NCI-H2107 (cell line): ENCODE measurements at places on chromosomes 1 and 21.

GRCh38 chr1:158255656-158256055, 1.4 kb downstream of the CD1A start:
- no peak for DNase-seq

DNA sequence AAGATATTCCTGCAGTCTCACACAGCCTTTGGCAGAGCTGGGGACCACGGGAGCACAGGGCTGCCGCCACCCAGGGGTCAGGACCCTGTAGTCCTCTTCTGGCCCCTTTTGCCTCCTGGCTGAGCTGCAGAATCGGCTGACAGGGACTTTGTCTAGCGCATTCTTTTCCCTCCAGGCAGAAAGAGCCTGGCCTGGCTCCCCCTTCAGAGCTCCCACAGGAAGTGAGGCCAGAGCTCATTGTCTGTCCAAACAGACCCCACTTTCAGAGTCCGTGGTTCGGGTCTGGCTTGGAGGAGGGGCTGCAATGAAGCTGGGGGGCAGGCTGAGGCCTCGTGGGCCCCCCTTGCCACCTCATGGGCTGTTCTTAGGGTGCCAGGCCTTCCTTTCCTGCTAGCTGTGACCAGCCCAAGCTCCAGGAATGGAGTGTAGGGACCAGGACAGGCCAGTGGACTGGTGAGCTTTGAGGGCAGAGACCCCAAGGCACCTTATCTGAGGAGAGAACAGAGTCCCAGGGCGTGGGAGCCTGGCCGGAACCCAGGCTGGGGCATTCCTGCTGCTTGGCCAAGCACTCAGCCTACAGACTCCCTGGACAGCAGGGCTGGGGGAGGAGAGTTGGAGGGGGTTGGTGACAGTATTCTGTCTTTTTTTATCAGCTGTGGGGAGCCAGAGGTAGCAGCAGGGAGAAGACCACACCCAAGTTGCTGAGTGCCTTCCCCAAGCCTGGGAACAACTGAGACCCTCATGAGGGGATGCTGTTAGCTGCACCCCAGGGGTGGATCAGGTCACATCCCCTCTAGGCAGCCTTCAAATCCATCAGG, 4.7 kb downstream of the CELSR2 start:
- DNase-seq = no peak

DNA sequence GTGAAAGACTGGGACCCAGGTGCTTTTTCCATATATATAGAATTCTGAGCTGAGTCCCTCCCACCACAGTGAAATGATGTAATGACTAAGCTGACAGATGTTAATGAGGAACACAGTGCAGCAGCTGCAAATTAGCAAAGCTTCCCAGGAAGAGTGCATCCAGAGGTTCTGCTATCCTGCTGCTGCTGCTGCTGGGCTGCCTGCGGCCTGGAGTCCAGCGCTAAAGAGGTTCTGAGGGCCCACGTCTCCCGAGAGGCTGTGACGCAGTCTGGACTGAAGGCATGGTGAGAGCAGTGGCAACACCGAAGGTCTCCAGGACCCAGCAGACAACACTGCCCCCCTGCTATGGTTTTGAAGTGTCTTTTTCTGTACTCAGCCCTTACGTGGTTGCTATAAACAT, 63.9 kb downstream of the URB2 start:
- no peak for DNase-seq

- DNase-seq = no peak
These were observed 109.6 kb downstream of the S1PR1 start for GRCh38 chr1:101346419-101346818.

GRCh38 chr1:84247425-84248220, 53.9 kb upstream of the SAMD13 start:
- no peak for DNase-seq

DNA sequence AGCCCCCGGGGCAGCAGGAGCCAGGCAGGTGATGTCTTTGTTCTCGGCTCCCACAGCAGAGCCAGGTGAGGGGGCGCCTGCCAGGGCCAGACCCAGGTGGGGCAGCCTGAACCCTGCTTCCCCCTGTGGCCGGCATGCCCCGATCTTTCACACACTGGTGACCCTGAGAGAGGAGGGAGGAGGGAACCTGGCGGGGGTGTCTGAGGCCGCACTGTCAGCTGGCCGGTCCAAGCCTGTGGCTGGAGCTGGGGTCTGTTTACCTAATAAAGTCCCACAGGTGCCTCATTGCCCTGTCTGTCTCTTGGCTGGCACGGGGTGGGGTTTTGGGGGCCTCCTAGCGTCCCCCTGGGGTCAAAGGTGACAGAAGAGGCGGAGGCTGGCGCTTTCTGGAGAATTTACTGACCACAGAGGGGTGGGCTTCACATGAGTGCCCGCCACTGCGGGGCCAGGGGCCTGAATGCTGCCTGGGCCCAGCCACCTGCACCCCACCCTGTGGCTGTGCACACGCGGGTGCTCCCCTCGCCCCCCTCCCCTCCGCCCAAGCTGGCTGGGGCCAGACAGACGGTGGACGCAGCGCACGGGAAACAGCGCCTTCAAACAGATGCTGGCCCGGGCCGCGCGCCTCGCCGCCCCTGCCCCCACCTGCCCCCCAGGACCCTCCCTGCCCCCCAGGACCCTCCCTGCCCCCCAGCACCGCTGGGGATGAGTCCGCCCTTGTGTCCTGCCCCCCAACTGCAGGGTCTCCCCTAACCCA, 5.8 kb downstream of the TMEM240 start:
- DNase-seq = no peak

- no peak for DNase-seq
These were observed 12.7 kb upstream of the DYNLT5 start for GRCh38 chr1:66739401-66740157.

DNA sequence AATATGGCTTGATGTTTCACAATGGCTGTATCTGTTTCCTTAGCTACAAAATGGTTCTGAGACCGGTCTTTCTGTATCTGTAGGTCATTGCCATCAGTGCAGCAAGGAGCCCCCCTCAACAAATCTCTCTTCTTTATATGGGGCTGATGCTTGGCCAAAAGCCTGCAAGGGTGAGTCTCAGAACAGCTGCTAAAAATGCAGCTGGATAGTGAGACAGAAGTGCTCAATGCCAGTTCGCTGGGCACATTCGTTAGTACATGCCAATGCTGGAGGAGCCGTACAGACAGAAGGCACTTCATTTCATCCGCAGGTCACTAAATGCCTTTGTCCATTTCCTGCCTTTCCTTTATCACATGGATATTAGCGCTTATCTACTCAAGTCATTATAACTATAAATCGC, 67.3 kb downstream of the RUNX1 start:
- DNase-seq = no peak

- no peak for DNase-seq
These were observed 22.2 kb upstream of the TMEM200B start for GRCh38 chr1:29145739-29146437.

DNA sequence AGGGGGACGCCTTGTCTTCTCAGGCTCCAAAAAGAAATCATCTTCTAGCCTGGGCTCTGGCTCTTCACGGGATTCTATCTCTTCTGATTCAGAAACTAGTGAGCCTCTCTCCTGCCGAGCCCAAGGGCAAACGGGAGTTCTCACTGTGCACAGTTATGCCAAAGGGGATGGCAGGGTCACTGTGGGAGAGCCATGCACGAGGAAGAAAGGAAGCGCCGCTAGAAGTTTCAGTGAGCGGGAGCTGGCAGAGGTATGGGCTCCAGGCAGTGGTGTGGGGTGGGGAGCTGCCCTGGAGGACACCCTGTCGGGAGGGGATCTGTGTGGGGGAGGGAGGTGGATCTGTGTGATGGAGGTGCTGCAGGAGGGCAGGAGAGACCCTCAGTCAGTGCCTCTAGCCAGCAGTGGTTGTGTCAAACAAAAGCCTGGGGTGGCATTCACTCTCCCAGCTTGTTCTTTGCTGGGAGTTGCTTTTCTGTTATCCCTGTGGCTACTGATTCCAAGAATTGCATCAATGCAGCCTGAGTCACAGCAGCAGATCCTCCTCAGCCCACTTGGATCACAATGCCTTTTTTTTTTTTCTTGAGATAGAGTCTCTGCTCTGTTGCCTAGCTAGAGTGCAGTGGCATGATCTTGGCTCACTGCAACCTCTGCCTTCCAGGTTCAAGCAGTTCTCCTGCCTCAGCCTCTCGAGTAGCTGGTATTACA, 21.8 kb downstream of the KDM4A start:
- DNase-seq = no peak

- DNase-seq = no peak
These were observed 12.4 kb downstream of the RIPK4 start for GRCh38 chr21:41754479-41754891.

DNA sequence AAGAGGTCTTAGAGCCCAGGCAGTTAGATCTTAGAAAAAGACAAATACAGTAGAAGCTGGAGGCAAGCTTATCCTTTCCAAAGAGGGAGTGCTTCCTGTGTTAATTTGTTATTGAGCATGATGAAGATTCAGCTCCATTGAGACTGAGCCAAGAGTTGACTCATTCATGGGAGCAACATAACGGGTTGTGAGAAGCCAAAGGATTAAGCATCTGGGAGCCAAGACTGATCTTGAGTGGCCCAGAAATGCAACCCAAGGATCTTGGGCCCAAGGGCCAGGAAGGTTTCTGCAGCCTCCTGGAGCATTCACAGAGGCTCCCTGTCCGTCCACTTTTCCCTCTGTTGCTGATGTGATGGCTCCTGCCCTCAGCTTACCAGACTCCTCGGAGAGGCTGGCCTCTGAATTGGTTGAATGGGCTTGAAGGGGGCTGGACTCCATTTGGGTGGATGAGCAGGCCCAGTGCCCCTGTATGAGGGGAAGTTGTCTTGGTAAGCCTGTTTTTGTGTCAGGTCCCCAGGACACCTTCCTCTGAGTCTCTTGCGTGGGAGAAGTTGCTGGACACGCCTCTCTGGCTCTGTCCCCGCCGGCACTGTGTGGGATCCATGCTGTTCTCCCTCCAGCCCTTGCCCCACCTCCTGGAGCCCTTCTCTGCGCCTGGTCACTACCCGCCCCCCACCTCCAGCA, 42.4 kb downstream of the PDE9A start:
- DNase-seq = no peak

DNA sequence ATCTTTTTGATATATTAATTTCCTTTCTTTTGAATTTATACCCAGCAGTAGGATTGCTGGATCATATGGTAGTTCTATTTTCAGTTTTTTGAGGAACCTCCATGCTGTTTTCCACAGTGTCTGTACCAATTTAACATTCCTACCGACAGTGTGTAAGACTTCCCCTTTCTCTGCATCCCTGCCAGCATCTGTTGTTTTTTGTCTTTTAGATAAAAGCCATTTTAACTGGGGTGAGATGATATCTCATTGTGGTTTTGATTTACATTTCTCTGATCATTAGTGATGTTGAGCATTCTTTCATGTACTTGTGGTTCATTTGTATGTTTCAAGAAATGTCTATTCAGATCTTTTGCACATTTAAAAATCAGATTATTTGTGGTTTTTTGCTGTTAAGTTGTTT, 62.4 kb upstream of the STUM start:
- no peak for DNase-seq

GRCh38 chr1:43272576-43273571, 3.1 kb downstream of the TMEM125 start:
- DNase-seq = no peak

- DNase-seq = no peak
These were observed 320.1 kb downstream of the TGFB2 start for GRCh38 chr1:218665221-218665620.

DNA sequence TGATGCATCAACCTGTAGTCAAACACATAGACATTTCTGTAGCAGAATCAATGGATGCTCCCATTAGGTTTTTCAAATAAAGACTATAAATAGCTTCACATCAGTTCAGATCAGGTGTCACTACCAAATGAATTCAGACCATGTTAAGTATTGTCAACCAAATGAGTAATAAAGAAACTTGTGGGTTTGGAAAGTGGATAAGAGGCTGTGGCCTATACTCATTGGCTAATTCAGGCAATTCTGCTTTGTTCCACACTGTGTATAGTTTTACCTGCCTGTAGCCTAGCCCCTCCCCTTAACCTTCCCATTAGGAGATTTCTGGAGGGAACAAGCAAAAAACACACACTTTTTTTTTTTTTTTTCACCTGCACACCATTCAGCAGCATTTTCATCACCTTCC, 321.2 kb downstream of the HLX start:
- DNase-seq = no peak

- peak; percentile 72 for DNase-seq
These were observed 421.6 kb upstream of the PBX1 start for GRCh38 chr1:164137273-164137925.
